ENCODE measurements at places on chromosomes 7 and 10.

DNA sequence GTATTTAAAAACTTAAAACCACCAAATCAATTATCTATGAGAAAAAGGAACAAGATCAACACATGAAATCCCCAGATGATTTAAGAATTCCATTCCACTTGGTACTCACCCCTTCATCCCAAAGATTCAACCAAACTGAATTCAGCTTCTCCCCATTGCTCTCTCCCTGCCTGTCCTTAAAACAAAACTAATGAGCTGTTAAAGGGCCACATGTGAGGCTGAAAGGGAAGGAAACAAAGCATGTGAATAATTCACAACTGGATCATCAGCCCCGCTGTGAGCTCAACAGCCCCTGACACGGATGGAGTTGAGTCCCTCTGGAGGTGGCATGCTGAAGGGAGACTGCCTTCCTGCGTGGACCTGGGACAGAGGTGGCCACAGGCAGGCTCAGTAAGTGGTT is 32.9 kb downstream of the VOPP1 start:
- no peak for DNase-seq

- DNase-seq, result no peak
Observed at GRCh38 chr7:50262916-50263690, 41.4 kb upstream of the IKZF1 start.

DNA sequence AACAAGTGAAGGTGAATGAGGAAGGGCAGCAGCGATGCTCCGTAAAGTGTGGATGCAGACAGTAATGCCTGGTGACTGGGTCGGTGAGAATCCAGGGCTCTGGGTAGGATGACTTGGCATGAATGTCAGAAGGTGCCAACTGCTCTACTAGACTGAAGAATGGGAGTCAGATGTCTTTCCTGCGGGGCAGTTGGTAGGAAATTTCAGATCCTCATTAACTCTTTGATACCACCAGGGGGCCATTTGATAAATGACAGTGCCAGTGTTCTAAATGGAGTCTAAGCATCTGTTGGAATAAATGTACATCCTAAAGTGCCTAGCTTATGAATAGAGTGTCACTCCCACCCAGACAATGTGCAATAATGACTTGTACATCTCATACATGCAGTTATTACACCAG is 462.0 kb downstream of the GRM8 start:
- no peak for DNase-seq

DNA sequence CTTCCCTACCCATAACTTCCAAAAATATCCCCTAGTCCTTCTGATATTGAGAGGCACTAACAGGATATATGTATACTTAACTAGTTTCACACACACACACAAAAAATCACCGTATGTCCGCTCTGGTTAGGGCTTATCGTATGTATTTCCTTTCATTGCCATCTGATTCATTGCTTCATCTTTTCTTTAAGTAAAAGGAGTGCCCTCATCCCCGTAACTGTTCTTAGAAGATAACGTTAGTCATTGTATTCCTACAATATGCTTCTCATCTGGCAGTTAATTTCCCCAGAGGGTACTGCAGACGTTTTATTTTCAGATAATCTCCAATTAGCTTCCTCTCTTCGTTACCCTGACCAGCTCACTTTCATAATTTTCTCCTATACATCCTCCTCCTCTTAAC is 37.3 kb downstream of the NRCAM start:
- no peak for DNase-seq

DNA sequence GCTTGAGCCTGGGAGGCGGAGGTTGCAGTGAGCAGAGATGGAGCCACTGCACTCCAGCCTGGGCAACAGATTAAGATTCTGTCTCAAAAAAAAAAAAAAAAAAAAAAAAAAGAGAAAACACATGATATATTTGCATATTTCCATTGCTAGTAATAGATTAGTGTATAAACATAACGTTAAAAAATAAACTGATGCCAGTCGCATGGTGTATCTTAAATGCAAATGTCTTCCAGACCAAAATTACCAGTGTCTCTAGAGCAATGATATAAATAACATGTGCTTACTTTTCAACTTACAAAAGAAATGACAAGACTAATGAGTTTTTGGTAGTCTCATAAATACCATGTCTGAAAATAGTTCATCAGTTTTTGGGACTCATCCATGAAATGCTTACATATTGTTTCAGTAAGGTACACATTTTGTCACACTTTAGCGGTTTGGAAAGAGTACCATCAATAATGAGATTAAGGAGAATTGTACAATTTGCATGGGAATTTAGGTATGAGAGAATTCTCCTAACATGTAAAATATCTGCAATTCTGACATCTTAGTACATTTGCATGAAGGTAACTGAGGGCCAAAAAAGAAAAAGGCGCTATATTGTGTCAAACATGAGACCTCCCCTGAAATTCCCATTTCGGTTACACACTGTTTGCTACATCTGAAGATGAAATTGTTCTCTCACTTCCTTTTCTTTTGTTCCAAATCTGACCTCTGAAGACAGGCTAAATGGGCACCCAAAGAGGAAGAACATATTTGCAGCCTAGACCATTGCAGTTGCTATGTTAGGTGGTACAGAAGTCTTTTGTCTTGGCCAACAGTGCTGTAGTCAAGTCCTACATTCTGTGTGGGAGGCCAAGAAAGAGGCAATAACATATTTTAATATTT is 51.5 kb upstream of the PIP4K2A start:
- DNase-seq, result no peak

GRCh38 chr7:6310271-6310993 is 38.0 kb upstream of the CYTH3 start:
- no peak for DNase-seq

DNA sequence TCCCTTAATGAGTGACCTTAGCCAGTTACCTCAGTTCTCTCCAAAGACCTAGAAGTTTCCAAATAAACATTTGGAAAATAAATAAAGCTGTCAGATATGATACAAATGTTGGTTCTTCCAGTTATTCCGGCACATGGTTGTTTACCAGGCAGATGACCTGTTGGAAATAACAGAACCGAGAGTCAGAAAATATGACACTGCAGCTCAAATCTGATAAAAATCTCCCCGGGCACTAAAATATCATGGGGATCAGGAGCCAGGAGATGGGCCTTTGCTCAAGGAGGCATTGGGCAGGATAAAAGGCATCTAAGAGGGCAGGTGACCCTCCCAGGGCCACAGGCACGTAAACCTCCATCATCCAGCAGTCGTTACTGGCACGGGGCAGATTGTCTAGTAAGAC is 164.0 kb upstream of the LYZL1 start:
- no peak for DNase-seq

DNA sequence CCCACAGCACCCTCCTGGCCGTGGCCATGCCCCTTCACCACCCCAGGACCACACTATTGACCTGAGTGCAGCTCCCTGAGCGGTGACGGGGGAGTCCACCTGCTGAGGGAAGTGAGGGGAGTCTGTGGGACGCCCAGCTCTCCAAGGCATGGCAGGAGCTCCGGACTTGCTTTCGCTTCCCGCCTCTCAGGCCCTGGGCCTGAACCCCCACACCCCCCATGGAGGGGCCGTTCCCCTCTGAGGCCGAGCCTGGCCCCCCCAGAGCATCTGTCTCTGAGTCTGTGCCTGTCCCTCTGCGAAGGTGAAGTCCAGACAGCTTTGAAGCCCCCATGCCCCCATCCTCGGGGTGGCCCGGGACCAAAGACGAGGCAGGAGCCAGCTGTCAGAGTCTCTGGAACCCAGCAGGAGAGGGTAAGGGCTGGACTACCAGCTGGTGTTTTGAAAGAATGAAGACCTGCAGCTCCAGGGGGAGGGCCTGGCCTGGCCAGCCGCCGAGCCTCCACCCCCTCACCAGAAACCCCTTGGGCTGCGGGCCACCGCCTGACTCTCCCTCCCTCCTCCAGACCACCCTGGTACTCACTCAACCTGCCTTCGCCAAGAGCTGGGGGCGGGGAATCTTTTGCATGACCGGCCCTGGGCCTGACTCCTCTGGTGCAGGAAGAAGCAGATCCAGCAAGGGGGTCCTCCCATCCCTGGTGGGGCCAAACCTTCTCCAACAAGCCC is 114.0 kb downstream of the PDGFA start:
- DNase-seq, result no peak

DNA sequence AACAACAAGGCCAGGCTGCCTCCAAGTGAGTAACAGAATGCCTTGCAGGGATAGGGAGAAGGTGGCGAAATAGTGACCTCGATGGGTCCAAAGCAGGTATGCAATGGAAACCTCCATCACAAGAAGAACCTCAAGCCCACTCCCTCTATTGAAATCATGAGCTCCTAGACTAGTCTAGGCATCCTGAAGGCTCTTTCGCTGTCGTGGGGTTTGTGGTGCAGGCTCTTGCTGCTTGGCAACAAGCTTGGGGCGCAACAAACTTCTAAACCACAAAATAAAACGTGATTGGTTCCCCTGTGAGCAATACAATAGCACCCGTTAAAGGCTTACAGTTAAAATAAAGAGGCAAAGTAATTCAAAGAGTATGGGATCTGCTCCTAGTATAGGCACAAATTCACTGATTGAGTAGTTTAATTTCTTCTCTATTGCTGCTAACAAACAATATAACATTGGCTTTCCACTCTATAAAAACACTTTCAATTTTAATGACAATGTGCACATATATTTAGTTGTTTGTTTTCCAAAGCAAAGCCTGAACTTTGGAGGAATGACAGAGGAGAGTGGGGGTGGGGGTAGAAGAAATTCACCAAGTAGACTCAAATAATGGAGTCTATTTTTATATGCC is 64.1 kb downstream of the C10orf67 start:
- DNase-seq, result no peak

DNA sequence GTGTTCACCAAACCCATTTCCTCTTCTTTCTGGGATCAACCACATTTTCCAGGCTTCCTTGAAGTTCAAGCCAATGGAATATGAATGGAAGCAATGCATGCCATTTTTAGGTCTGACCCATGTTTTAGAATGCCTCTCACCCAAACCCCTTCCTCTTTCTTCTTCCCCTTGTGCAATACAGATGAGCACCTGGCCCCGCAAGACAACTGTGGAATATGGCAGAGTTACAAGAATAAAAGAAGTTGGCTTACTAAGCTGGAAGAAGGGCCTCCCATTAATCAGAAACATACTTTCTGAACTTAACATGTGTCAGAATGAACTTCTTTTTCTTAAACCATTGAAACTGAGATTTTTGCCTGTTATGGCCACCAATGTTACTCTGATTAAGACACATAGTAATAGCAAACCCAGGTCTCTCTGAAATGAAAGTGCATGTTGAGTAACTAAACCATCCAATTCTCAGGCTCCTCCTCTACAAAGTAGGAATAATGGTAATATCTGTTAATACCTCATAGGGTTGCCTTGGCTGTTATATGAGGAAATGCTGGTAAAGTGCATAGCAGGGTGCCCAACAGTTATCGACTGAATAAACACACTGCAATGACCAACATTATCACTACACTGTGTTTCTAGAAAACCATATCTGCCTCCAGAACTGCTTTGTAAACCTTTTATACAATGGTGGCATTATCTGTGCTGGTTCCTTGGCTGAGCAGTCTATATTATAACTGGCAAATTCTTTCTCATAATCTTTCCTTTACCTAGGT is 382.2 kb upstream of the NRP1 start:
- DNase-seq, result no peak

DNA sequence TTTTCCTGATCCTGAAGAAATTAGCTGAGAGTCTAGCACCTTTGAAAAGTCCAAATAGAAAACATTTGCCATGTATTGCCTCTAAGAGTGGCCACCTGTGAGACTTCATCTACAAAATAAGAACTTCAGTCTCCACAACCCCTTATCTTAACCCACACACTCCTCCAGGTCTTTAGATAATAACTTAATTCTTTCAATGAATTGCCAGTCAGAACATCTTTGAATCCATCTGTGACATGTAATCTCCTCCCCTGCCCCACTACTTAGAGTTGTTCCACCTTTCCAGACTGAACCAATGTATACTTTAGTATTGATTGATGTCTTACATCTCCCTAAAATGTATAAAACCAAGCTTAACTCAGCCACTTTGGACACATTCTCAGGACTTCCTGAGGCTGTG is 84.4 kb upstream of the FAM171A1 start:
- no peak for DNase-seq

GRCh38 chr7:73622527-73622908 is 1.8 kb downstream of the MLXIPL start:
- DNase-seq, result no peak

DNA sequence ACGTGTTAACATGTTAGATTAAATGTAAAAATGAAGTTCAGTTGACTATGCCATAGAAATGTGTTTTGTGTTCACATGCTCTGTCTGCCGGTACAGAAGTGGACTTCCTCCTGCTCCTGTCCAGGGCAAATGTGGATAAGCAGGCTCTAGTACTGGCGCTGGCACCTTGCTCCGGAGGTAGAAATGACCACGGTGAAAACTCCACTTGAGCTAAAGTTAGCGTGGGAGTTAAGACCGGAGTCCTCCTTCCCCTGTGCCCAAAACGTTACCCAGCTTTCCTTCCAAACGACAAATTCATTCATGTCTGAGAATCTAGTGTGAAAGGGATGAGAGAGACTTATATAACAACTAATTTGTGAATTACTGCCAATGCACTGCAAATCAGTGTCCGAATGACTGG is 35.0 kb upstream of the ATP6V0A4 start:
- no peak for DNase-seq

GRCh38 chr7:23117841-23118240 is 12.3 kb downstream of the KLHL7 start:
- DNase-seq, result no peak

Data from CD4-positive, alpha-beta T cell treated with Interleukin-15 for 1 hour (primary cell).